ENCODE measurements at places on chromosomes 11 and 22.

DNA sequence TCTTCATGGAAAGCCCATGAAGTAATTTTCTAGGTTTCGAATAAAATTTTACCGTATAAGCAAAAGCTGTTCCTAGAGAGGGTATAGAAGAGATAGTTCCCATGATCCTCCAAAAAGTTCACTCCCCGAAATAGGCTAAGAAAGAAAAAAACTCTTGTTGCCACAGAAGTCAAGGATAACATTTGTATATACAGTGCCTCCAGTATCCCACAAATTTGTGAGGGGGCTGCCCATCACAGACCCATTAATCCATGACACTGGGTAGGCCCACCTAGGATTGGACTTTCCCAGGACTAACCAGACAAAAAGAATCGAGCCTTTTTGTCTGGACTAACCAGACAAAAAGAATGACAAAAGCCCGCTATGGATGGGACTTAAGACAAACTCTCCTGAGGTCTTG is 233.0 kb downstream of the DDX10 start:
- no peak for DNase-seq

GRCh38 chr22:41201141-41201540 is 4.0 kb upstream of the L3MBTL2 start:
- no peak for DNase-seq

DNA sequence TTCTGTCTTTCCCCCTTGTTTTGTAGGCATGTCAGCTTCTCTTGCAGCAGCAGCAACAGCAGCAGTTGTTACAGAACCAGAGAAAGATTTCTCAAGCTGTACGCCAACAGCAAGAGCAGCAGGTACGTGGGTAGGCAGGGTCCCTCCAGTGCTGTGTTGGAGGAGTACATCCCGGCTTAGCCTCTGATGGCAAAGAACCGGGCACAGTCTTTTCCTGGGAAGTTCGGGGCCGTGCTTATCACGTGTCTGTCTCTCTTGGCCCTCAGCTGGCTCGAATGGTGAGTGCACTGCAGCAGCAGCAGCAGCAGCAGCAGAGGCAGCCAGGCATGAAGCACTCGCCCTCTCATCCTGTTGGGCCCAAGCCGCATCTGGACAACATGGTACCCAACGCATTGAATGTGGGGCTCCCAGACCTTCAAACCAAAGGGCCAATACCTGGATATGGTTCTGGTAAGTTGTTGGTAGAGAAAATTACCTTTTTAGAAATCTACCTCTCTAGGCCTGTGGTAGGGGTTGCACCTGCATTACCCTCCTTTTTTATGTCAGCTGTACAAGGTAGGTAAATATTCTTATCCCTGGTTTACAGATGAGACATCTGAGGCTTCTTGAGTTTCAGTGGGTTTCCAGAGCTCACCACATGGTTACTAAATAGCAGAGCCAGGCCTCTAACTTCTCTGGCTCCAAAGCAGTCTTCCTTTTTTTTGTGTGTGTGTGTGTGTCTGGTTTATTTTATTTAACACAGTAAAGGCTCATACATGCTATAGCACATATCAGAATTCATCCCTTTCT is 45.2 kb upstream of the ADSL start:
- no peak for DNase-seq

- DNase-seq: no peak
Measured at GRCh38 chr22:47050401-47051051, 288.1 kb downstream of the TBC1D22A start.

GRCh38 chr22:26485806-26486390 is 2.2 kb downstream of the SRRD start:
- no peak for DNase-seq

GRCh38 chr11:15111215-15111614 is 3.5 kb upstream of the INSC start:
- DNase-seq: no peak

DNA sequence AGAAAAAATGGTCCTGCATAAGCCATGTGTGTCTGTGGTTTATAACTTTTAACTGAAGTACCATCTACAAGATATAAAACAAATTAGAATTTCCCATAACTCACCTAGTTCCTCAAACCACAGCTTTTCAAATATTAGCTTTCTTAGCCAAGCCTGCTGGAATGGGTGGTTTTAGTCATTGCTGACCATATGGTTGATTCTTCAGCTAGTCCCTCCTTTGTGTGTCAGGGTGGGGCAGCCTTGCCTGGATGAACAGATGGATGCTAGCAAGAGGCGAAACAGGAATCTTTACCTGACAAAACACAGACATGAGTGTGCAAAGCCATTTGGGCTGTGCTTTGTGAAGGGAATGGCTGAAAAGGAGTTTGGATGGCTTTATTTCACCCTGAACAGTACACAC is 6.9 kb upstream of the B3GNT6 start:
- DNase-seq: no peak

GRCh38 chr11:75214411-75214821 is 26.2 kb upstream of the TPBGL start:
- peak; percentile 91 for DNase-seq

GRCh38 chr11:92735039-92735438 is 234.4 kb upstream of the MTNR1B start:
- DNase-seq: no peak

GRCh38 chr11:13348305-13348704 is 70.7 kb downstream of the BMAL1 start:
- DNase-seq: no peak

DNA sequence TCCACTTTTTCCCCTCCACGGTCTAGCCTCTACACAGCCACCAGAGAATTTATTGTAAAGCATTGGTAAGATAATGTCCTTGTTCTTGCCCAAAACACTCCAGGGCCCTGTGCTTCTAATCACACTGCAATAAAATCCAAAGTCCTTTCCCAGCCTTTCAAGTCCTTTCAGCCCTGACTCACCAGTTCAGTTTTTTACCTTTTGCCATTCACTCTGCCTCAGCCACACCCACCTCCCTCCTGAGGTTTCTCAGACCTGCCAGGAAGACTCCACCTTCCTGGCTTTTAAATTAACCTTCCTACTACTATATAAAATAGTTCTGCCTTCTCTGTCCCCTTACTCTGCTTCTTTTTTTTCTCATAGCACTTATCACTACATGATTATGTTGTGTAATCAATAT is 91.0 kb upstream of the ARHGAP32 start:
- DNase-seq: peak; percentile 38

DNA sequence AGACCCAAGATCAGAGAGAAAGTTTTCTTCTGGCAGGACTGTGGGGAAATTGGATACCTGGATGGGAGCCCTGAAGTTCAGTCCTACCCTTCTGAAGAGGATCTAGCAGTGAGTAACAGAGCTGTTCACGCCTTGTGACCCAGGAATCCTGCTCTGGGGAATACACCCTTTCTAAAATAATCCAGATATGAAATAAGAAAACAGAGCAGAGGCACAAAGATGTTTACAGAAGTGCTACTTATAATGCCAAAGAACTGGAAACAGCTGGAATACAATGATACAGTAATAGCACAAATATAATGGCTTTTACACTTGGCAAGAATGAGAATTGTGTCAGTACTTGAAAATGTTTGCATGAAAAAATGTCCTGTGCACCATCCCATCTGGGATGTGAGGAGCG is 304.0 kb upstream of the NARS2 start:
- no peak for DNase-seq

DNA sequence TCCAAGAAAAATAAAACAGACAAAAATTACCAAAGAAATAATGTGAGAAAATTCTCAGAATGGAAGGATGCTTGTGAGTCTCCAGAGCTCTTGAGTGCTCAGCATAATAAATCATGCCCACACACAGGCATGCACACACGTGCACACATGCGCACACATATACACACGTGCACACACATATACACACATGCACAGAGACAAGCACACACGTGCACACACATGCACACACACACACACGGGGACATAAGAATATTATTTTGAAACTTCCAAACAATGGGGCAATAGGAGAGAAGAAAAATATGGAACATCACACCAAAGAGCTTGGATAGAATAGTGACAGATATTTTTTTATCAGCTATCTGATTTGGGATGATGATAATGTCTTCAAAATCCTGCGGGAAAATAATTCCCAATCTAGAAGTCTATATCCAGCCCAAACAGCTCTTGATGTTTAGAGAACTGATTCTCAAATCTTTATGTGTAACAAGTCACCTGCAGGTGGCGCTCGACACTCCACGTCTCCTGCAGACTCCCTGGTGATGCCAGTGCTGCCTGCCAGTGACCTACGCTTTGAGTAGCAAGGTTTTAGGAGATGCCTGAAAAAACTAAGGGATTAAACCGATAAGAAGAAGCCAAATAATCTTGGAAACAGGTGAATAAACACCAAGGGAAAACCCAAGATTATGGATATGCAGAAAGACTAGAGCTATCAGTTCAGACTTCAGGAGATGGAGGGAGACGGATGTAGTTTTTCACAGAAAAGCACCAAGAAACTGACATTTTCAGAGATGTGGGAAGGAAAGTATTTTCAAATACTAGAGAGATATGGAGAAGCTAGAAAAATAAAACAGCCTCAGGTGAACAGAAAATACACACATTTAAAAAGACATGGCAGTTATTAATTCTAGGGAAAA is 743.6 kb downstream of the ETS1 start:
- peak; percentile 66 for DNase-seq

- no peak for DNase-seq
Measured at GRCh38 chr11:83663446-83663845, 377.3 kb upstream of the CCDC90B start.

DNA sequence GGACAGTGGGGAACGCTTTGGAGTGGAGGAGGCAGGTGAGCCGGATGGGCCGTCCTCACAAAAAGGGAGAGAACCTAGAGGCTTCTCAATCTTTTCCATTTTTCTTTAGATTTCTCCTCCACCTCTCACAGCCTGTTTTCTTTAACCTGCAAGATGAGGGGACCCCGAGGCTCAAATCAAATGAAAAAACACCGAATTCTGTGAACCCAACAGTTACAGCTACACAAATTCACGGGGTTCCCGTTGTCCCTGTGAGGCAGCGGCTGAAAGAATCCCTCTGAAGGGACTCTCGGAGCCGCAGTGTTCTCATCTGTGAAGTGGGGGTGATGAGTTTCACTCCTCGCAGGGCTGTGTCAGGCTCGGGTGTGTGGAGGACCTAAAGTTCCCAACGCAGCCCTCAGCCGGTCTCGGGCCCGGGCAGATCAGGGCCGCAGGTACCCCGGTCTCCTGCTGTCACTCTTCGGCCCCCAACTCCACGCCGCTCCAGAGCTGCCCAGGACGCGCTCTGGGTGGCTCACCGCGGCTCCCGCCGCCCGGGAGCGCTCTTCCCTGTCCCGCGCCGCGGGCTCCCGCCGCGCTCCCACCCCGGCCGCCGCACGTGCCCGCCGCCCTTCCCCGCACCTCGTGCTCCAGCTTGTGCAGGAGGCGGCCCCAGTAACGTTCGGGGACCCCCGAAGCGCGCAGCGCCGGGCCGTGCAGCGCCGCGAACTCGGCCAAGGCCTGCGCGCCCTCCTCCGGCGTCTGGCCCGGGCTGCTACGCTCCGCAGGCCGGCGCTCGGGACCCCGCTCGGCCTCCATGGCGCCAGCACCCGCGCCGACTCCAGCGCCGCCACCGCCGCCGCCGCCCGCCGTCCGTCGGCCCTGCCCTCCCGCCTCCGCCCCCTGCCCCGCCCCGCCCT is at the start of gene TTLL12:
TSS of gene TTLL12 (minus strand) at position 863 of the 899 bp plus-strand sequence. CDS start at position 798, 65 bp downstream.
- DNase-seq: no peak

- no peak for DNase-seq
Measured at GRCh38 chr11:112096194-112096593, 9.5 kb downstream of the SDHD start.

DNA sequence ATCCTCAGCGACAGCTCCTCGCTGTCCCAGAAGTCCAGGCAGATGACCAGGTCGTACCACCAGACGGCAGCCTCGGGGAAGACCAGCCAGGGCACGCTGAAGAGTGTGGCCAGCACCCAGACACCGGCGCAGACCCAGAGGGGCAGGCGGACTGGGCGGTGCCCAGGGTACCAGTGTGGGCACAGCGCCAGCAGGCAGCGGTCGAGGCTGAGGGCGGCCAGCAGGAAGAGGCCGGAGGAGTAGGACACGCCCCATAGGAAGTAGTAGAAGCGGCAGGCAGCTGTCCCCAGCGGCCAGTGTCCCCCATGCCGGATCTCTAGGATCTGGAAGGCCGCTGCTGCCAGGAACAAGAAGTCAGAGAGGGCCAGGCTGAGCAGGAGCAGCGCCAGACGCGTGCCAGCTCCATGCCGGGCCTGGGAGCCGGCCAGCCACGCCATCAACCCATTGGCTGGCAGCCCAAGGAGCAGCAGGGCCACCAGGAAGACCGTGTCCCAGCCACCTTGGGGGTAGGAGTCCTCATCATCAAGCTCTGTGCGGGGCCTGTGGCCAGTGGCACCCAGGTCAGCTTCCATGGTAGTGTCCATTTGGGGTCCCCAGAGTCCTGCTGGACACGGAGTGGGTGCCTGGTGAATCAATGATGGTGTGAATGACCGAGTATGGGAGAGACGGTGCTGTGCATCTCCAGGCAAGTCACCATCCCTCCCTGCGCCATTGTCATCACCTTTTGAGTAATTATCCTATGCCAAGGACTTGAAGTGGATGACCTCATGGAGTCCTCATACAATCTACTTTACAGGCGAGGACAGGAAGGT is at the start of gene GPR152:
TSS of gene GPR152 (minus strand) at position 589 of the 812 bp plus-strand sequence. CDS start at position 584, 5 bp downstream.
- no peak for DNase-seq

GRCh38 chr22:31313366-31314147 is 21.3 kb upstream of the PIK3IP1 start:
- no peak for DNase-seq

DNA sequence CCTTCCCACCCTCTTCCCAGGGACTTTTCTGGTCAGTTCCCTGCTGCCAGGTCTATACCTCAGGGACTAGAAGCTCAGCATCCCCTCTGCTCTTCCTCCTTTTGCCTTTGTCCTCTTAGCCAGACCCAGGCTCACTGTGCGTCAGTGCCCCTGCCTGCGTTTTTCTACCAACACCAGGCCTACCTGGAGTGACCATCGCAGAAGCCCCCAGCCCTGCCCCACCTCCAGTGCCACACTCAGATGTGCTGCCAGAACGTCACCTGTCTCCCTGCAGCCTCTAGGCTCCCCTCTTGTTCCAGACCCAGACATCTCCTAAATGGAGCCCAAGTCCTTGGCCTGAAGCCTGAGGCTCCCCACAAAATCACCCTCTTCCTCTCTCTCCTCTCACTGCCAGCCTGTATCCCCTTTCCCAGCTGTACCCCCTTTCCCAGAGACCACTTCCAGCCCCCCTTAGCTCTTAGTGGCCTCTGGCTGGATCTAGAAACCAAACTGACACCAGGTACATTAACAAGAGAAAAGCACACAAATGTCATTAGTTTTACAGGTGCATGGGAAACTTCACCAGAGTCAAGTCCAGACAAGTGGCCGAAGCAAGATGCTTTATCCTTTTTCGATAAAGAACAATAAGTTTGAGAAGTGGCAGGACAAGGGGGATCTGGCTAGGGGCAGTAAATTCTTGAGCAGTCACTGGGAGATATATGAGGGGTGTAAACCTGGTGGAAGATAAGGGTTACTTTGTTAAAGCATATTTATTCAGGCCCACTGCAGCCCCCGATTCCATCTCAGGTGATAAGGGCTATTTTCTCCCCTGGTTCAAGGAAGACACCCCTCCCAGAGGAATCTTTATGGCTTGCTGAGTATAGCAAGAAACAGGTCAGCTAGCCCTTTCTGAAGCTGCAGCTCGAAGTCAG is 61.5 kb downstream of the BCR start:
- no peak for DNase-seq

GRCh38 chr11:32053151-32053888 is 37.6 kb upstream of the RCN1 start:
- DNase-seq: no peak

Data from NT2/D1 (cell line).